PC-3 (cell line): ENCODE measurements at places on chromosomes 5 and 9.
A peak's percentile ranks its signal among the peaks of the same experiment; 100 is the strongest.

GRCh38 chr5:1400211-1400855 is 44.9 kb downstream of the SLC6A3 start:
- DNase-seq: no peak

DNA sequence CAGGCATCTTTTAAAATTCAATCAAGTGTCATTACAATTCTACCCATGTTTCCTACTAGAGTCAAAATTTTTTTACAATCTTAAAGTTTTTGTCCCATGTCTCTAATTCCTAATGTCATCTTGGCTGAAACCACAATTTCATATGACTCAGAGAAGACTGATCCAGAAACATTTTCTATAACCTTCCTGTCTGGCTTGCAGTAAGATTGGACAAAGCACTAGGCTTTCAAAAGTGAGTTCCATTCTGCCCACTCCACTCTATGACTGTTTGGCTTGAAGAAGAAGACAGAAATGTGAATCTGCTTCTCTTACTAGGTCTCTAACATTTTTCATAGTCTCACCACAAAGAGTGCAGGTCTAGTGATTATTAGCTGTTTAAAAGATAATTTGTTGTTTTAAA is 88.8 kb downstream of the NR3C1 start:
- peak; percentile 71 for DNase-seq

DNA sequence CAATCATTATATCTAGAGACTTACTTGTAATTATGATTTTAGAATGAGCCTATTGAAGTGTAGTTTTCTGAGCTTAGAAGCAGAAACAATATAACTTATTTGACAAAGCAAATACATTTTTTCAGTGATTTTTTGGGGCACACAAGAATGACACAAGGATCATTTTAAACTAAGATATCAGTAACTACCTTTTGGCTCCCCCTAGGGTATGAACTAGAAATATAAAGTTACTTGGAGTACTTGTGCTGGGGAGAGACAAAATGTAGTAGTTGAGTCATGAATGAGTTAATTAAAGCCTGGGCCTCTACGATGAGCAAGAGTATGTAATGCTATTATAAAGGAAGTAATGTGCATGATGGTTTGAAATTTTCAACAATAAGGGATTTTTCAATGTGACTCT is 1244.1 kb upstream of the ACO1 start:
- peak; percentile 51 for DNase-seq

- no peak for DNase-seq
Observed at GRCh38 chr5:139079991-139080610, 118.1 kb downstream of the SIL1 start.

- DNase-seq: no peak
Observed at GRCh38 chr9:114798780-114799427, 6.9 kb downstream of the TNFSF15 start.

- peak; percentile 39 for DNase-seq
Observed at GRCh38 chr9:131776473-131776872, 36.6 kb upstream of the RAPGEF1 start.

DNA sequence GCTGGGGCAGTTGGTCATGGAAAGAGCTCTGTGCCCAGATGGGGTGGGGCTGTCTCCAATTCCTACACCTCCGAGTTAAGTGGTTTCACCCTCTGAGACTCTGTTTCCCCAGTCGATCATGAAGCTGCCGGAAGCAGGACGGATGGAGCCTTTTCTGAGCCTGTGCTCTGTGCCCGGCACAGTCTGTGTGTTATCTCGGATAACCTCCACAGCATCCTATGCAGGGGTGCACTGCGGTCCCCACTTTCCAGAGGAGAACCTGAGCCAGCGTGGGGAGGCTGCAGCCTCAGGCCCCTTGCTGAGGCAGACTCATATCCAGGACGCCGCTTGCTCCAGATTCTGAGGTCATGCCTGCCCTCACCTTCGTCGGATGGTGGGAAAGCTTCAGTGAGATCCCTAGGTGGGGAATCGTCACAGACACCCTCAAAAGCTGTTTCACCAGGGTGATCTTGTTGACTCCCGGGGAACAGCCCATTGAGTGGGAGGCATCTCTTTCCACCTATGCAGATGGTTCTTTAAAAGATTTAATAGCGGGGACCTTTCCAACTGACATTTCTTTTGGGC is 6.9 kb upstream of the COL5A1 start:
- DNase-seq: no peak

DNA sequence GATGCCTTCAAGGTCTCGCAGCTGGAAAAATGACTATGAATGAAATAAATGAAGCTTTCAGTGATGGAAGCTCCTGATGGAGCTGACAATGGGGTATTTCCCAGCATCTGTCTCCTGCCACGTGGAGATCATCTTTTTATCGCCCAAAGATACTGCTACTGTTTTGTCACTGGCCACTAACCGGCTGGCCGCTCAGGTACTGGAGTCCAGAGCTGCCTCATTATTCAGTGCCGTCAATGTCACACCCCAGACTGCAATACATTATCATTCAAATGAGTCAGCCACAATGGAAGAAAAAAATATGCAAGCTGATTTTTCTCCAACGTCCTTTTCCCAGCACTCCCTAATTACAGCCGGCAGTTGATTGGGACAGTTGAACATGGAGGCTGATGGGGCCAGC is 280.4 kb downstream of the ZSWIM6 start:
- no peak for DNase-seq

- peak; percentile 70 for DNase-seq
Observed at GRCh38 chr9:16442622-16443021, 427.8 kb downstream of the BNC2 start.

GRCh38 chr5:78768781-78769380 is 120.3 kb upstream of the LHFPL2 start:
- DNase-seq: no peak

DNA sequence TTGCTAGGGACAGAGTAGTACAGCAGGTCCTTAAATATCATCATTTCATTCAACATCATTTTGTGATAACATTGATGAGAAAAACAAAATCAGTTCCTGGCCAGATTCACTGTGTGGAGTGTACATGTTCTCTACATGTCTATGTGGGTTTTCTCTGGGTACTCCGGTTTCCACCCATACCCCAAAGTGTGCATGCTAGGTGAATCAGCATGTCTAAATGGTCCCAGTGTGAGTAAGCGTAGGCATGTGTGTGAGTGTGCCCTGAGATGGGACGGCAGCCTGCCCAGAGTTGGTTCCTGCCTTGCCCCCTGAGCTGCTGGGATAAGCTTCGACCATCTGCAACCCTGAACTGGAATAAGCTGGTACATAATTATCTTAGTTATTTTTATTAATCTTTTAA is 16.5 kb upstream of the GLIS3 start:
- no peak for DNase-seq

GRCh38 chr9:24614070-24614469 is 68.4 kb upstream of the IZUMO3 start:
- DNase-seq: peak; percentile 6

GRCh38 chr5:139592289-139592688 is 31.1 kb downstream of the UBE2D2 start:
- no peak for DNase-seq
